Hippocampal formation (tissue), 2 donors: ENCODE measurements at places on chromosomes 12 and 14.
A peak's percentile ranks its signal among the peaks of the same experiment; 100 is the strongest.

DNA sequence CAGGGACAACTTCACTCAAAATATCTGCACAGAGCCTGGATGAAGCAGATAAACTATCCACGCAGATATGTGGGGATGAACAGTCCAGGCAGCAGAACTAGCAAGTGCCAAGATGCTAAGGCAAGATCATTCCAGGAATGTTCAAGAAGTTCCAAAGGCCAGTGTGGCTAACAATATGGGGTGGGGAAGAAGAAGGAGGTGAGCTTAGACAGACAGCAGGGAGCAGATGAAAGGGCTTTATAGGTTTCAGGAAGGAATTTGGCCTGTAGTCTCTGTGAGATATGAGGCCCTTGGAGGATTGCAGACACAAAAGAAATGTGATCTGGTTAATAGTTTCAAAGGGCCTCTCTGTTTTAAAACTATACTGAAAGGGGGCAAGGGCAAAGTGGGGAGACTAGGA lies 63.5 kb upstream of the PPM1H start:
- no peak for DNase-seq

DNA sequence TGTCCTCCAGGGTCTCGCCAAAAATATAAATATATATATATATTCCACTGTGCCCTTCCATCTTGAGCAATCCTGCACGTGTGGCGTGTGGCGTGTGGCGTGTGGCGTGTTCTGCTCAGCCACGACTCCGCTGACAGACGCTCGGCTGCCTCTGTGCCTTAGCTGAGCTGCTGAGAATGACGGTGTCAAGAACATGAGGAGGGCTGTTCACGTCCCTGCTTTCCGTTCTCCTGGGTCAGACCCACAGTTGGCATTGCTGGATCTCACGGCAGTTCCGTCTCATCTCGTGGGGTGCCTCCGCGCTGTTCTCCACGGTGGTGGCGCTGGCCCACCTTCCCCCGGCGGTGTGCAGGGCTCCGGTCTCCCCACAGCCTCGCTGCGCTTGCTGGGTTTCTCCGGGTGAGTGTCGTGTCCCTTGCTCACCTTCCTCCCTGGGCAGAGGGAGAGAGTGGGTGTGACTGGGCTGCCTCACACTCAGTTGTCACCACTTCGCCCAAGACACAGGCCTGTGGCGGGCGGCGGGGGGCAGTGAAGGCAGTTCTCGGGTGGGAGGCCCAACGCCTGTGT lies 9.4 kb downstream of the GPR132 start:
- DNase-seq: no peak

- no peak for DNase-seq
These were observed 30.1 kb downstream of the CDKN1B start for GRCh38 chr12:12747278-12747677.

DNA sequence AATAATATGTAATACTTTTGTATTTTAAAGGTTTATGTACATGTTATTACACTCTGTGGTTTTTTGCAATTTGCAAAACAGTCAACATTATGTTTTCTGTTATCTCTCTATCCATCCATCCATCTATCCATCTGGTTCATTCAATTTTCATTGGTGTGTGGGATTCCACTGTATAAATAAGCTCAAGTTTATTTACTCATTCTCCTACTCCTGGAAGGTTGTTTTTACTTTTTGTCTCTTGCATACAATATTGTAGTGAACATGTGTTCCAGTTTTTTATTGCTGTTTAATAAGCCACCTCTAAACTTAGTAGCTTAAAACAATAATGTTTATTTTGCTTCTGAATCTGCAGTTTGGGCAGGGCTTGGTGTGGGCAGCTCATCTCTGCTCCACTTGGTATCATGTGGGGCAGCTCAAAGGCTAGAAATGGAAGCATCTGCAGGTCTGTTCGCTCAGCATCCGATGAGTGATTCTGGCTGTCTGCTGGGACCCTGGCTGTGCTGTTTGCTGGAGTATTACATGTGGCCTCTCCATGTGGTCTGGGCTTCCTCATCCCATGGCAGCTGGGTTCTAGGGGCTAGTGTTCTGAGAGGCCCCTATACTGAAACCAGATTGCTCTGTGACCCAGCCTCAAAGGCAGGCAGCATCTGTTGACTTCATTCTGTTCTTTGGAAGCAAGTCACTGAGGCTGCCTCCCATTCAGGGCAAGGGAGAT lies 98.8 kb downstream of the SLC25A47 start:
- no peak for DNase-seq

DNA sequence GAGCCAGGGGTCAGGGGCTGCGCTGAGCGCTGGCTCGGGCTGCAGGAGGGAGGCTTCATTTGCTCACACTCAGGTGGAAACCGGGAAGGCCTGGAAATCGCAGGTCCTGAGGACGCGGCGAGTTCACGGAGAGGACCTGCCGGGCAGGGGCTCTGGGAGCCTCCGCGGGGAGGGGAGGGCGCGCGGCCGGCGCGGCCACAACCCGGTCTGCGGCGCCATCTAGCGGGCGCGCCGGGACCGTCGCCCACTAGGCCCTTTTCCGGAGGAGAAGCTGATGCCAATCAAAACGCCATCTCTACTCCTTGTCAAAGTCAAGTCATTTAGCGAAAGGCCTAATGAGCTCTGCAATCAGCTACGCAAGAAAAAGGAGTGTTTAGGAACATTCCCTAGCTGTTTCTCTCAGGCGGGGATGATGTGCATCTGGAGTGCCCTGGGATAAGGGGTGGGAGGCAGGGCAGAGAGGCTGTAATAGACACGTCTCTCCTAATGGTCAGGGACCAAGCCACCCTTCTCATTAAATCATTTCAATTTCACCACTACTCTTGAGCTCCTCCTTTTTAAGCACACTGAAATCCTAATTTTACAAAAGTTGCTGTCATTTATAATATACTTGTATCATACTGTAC lies 885.8 kb upstream of the TMEM132C start:
- DNase-seq: peak; percentile 7

GRCh38 chr12:64740646-64741045 lies 18.6 kb downstream of the GNS start:
- no peak for DNase-seq

DNA sequence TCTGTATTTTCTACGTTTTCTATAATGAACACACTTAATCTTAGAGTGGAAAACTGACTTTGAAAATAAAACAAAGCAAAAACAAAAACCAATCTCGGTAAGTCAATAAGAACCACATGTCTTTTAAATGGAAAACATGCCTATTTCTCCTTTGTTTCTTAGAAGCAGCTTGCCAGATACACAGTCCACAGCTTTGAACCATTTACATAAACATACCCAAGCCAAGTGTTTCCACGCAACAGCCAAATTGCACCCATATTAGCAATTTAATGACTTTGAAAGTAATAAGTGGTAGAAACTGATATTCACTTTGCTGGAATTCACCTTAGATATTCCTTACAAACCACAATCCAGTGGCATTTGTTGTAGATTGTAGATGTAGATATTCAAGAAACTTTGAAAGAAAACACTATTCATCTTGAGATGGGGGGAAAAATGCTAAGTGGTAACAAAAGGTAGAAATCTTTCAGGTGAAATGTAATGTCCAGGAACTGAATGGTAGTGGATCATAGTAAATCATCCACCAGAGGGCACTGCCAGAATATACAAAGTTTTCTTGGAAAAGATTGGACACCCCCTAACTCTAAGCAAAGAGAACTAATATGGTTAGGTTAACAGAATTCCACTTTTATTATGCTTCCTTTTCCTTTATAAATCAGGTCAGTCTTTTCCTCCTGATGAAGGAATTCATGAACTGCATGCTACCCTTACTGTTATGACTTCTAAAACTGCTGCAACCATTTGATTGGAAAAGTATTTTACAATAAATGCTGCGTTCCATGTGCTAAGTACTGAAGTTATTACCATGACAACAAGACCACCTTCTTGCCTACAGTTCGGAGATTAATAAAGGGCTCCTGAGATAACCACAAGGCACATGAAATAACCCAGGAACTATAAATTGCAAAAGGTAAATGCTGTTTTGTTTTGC lies 69.8 kb downstream of the RERG start:
- DNase-seq: peak; percentile 55

- DNase-seq: no peak
These were observed 80.2 kb downstream of the BHLHE41 start for GRCh38 chr12:26044592-26044991.
